H1 (cell line): ENCODE measurements at places on chromosomes 5 and 9.
A peak's percentile ranks its signal among the peaks of the same experiment; 100 is the strongest.

- no peak for DNase-seq
- no peaks in the 10 kb centered on the region for H3K36me3 ChIP-seq
- H3K4me1 ChIP-seq: no peaks in the 10 kb centered on the region
- H3K27ac ChIP-seq: no peak overlapping the region
Observed at GRCh38 chr9:120259100-120259499, 320.9 kb downstream of the CDK5RAP2 start.

- H3K27me3 ChIP-seq: no peaks in the 10 kb centered on the region
- H3K36me3 ChIP-seq: no peaks in the 10 kb centered on the region
- no peaks in the 10 kb centered on the region for H3K4me1 ChIP-seq
- H3K4me3 ChIP-seq: no peak overlapping the region
Observed at GRCh38 chr5:19179571-19179970, 808.4 kb downstream of the CDH18 start.

DNA sequence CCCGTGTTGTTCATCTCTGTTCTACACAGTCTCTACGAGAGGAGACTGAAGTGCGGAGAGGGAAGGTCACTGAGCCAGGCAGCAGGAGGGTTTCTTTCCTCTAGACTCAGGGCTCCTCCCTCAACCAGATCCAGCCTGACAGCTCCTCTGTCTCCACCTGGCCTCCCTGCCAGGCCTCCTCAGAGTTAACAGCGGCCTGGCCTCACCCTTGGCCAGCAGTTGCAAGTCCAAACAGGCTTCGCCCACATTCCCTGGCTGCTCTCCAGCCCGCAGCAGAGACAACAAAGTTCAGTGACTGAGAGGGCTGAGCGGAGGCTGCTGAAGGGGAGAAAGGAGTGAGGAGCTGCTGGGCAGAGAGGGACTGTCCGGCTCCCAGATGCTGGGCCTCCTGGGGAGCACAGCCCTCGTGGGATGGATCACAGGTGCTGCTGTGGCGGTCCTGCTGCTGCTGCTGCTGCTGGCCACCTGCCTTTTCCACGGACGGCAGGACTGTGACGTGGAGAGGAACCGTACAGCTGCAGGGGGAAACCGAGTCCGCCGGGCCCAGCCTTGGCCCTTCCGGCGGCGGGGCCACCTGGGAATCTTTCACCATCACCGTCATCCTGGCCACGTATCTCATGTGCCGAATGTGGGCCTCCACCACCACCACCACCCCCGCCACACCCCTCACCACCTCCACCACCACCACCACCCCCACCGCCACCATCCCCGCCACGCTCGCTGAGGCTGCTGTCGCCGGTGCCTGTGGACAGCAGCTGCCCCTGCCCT, at the start of gene HRCT1:
Gene HRCT1, plus strand, starts transcription at position 291 of the 768 bp plus-strand sequence. Its CDS starts 86 bp downstream, at position 377.
- H3K27ac ChIP-seq: no peak within 1 kb of the TSS
- H3K36me3 ChIP-seq: no peaks in the 10 kb centered on the region
- DNase-seq: no peak
- H3K27me3 ChIP-seq: no peaks in the 10 kb centered on the region
- no peak within 1 kb of the TSS for H3K4me3 ChIP-seq

- no peak overlapping the region for H3K4me3 ChIP-seq
- DNase-seq: no peak
- H3K36me3 ChIP-seq: no peaks in the 10 kb centered on the region
- H3K4me1 ChIP-seq: no peaks in the 10 kb centered on the region
- H3K27ac ChIP-seq: no peak overlapping the region
- H3K27me3 ChIP-seq: no peaks in the 10 kb centered on the region
Observed at GRCh38 chr5:142506046-142506445, 179.8 kb downstream of the FGF1 start.

DNA sequence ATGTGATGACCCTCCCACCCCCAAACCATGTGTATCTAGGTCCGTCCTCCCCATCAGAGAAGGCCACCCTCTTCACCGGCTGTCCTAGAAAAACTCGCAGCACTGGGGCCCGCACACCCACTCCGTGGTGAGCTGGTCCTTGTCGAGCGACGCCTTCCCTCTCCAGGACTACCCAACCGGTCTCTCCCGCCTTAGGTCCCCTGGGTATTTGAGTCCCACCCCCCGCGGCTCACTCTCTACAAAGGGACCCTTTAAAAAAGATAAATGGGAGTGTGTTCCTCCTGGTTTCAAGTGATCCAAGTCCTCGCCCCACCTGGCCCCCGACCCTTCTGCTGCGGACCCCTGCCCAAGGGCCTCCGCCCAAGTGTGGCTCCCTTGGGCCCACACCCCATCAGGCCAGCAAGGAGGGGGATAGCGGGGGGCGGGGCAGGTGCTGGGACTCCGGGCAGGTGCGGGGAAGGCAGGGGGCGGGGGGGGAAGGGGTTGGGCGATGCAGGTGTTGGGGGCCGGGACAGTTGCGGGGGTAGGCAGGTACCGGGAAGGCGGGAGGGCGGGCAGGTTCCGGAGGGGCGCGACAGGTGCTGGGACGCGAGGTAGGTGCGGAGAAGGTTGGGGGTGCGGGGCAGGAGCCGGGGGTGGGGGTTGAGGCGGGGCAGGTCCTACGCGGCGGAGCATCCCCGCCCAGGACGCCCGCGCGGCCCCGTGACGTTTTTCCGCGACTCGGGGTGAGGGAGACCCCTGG, 970 bp upstream of the ARRDC1 start:
- no peaks in the 10 kb centered on the region for H3K27me3 ChIP-seq
- no peak for DNase-seq
- peaks cover 9% of the 10 kb centered on the region for H3K4me1 ChIP-seq
- H3K36me3 ChIP-seq: no peaks in the 10 kb centered on the region

GRCh38 chr5:176754376-176754973, 55.9 kb upstream of the UNC5A start:
- no peak overlapping the region for H3K4me3 ChIP-seq
- H3K27ac ChIP-seq: no peak overlapping the region
- H3K27me3 ChIP-seq: no peaks in the 10 kb centered on the region
- no peak for DNase-seq
- no peaks in the 10 kb centered on the region for H3K4me1 ChIP-seq

GRCh38 chr9:81183761-81184160, 505.6 kb downstream of the TLE1 start:
- H3K4me3 ChIP-seq: no peak overlapping the region
- no peak overlapping the region for H3K27ac ChIP-seq
- no peaks in the 10 kb centered on the region for H3K36me3 ChIP-seq
- H3K27me3 ChIP-seq: no peaks in the 10 kb centered on the region
- DNase-seq: no peak
- no peaks in the 10 kb centered on the region for H3K4me1 ChIP-seq

DNA sequence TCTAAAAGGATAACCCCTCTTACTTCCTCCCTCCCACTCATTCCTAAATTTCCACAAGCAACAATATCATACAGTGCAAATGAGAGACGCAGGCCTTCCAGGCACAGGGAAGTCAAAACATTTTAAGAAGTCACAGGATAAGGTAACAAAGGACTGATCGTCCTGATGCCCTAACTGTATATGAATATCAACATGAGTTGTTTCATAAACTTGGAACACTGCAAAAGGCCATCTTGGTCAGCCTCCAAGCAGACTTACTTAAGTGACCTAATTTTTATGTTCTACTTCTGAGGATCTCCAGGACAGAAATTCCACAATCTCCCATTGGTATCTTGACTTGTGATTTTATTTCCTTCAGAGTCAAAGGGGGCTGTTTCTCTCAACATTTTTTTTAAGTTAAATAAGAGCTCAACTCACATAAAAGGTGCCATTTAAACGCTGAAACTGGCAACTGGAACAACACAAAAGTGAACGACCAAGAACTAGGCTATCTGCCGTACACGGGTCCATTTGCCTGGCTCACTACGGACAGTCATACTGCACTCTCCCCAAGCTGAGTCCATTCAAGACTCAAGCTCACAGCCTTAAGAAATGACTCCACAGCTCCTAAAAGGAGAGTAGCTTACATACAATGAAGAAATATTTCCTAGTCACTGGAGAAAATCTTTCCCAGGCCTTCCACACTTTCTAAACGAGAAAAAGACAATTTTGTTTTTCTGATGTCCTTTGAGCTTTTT, 71.3 kb downstream of the LHFPL2 start:
- H3K4me3 ChIP-seq: no peak overlapping the region
- DNase-seq: no peak
- no peaks in the 10 kb centered on the region; the same call in 1 of the 2 replicates for H3K36me3 ChIP-seq

DNA sequence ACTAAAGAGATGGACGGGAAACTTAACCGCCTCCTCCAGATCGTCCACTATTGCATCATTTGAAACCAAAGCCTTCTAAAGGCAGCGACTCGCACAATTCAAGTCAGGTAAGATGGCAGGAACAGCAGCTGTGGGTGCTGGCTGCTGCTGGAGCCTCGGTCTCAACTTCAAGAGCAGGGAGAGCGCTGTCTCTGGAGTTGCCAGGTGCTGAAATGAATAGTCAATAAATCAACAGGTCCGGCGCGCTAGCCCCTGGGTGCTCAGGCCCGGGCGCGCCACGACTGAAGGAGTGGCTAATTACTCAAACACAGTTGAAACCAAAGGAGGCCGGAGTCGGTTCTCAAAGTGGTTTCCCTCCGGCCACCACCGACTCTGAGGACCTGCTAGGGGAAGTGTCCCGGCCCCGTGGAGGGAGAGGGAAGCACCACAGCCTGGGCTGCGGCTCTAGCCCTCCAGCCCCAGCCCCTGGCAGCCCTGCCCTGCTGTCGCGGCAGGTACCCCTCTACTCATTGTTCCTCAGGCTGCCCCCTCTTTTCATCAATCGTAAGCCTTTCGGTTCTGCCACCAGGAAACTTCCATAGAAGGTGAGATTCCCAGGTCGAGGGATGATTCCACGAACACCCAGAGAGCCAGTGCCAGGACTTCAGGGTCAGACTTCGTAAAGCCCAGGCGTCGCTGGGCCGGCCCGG, 804 bp downstream of the TTC39B start:
- H3K36me3 ChIP-seq: no peaks in the 10 kb centered on the region
- peak overlapping the region; percentile 89 for H3K4me3 ChIP-seq
- H3K27me3 ChIP-seq: no peaks in the 10 kb centered on the region
- H3K4me1 ChIP-seq: no peaks in the 10 kb centered on the region

GRCh38 chr9:92850898-92851297, 26.9 kb downstream of the ZNF484 start:
- no peaks in the 10 kb centered on the region for H3K27me3 ChIP-seq
- H3K4me1 ChIP-seq: no peaks in the 10 kb centered on the region
- H3K36me3 ChIP-seq: peaks cover 24% of the 10 kb centered on the region
- H3K27ac ChIP-seq: no peak overlapping the region

DNA sequence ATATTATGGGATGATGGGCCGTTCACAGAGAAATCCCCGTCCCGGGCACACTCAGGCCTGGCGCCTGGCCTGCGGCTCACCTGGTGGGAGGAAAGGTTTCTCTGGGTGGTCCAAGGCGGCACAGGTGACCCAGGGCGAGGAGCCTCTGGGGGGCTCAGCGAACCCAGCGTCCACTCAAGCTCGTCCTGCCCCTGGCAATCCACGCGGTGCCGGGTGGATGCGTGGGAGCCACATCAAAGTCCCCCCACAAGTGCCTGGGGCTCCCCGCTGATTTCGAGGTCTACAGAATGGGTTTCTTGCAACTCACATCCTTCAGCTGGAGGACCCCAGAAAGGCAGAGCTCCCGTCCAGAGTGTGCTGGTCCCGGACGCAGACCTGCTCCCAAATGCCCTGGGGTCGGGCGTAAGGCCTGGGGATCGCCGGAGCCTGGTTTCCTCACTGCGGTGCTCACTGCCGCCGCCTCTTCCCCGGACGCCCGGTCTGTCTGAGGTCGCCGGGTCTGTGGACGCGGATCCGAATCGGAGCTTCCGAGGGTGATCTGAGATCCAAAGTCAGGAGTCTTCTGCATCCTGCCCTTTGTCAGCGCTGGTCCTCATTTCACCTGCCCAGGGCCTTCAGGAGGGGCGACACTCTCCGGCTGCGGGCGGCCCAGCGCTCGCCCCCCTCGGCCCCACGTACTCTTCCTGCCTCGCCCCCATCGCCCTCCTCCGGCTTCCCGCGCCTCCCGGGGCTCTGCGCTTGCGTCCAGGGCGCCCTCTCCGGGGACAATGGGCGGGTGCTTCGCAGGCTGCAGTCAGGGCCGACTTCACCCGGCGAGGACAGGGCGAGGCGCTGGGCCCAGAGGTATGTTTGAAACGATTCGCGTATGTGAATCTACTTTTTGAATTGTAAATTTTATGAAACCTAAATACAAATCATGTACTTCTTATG, 20.0 kb upstream of the RUFY1 start:
- H3K36me3 ChIP-seq: no peaks in the 10 kb centered on the region
- no peak for DNase-seq
- H3K27me3 ChIP-seq: no peaks in the 10 kb centered on the region
- peak overlapping the region; percentile 48 for H3K4me3 ChIP-seq
- no peaks in the 10 kb centered on the region for H3K4me1 ChIP-seq

GRCh38 chr5:93569300-93570160, 11.5 kb downstream of the NR2F1-AS1 start:
- H3K4me1 ChIP-seq: peaks cover 13% of the 10 kb centered on the region
- peaks cover 63% of the 10 kb centered on the region for H3K27me3 ChIP-seq
- no peaks in the 10 kb centered on the region for H3K36me3 ChIP-seq
- DNase-seq: no peak

- H3K27ac ChIP-seq: peak overlapping the region; percentile 81
- no peaks in the 10 kb centered on the region for H3K27me3 ChIP-seq
- no peak for DNase-seq
Observed at GRCh38 chr9:35757226-35757891, 3.3 kb upstream of the MSMP start.

DNA sequence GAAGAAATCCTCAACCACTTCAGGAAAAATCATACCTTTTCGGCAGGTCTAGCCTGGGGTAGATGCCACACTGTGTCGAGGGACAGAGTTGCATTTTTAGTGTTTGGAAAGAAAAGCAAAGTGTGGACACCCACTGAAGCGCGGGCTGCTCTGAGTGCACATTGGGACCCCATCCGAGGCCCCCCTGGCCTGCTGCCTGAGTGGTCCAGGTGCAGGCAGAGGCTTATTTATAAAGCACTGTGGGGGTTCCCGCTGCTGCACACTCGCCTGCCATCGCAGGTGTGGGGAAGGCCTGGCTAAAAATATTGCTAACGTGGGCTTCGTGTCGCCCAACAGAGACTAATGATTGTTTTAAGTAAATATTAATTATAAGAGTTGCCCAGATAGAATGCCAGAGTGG, 119.4 kb downstream of the CRB2 start:
- DNase-seq: no peak
- H3K36me3 ChIP-seq: no peaks in the 10 kb centered on the region
- H3K27ac ChIP-seq: no peak overlapping the region
- peaks cover 3% of the 10 kb centered on the region for H3K4me1 ChIP-seq

GRCh38 chr5:139910036-139910435, 114.4 kb downstream of the PSD2 start:
- DNase-seq: no peak
- H3K27ac ChIP-seq: no peak overlapping the region
- H3K36me3 ChIP-seq: no peaks in the 10 kb centered on the region
- peaks cover 8% of the 10 kb centered on the region for H3K4me1 ChIP-seq
- peaks cover 19% of the 10 kb centered on the region for H3K27me3 ChIP-seq

GRCh38 chr5:157860898-157861890, 2.2 kb upstream of the CLINT1 start:
- no peak overlapping the region for H3K27ac ChIP-seq
- no peaks in the 10 kb centered on the region for H3K27me3 ChIP-seq
- no peaks in the 10 kb centered on the region for H3K36me3 ChIP-seq
- H3K4me1 ChIP-seq: peaks cover 7% of the 10 kb centered on the region
- no peak overlapping the region for H3K4me3 ChIP-seq
- no peak for DNase-seq
